ENCODE measurements at places on chromosomes 2 and 18.

DNA sequence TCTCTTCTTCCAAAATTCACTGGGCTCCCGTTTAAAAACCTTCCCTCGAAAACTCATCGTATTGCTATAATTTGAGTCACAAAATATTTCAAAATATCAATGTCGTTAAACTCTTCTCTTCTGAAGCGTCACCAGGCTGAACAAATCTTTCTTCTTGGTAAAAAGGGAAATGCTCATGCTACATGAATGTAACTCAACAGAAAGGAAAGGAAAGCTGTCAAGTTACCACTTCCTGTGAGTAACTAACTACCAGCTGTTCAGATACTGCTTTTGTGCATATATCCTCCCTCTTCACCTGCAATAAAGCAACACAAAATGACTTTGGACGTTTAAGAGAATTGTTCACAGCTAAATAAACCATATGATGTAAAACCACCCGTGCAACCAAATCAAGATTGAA is 95.4 kb downstream of the DOCK10 start:
- no peak for DNase-seq

DNA sequence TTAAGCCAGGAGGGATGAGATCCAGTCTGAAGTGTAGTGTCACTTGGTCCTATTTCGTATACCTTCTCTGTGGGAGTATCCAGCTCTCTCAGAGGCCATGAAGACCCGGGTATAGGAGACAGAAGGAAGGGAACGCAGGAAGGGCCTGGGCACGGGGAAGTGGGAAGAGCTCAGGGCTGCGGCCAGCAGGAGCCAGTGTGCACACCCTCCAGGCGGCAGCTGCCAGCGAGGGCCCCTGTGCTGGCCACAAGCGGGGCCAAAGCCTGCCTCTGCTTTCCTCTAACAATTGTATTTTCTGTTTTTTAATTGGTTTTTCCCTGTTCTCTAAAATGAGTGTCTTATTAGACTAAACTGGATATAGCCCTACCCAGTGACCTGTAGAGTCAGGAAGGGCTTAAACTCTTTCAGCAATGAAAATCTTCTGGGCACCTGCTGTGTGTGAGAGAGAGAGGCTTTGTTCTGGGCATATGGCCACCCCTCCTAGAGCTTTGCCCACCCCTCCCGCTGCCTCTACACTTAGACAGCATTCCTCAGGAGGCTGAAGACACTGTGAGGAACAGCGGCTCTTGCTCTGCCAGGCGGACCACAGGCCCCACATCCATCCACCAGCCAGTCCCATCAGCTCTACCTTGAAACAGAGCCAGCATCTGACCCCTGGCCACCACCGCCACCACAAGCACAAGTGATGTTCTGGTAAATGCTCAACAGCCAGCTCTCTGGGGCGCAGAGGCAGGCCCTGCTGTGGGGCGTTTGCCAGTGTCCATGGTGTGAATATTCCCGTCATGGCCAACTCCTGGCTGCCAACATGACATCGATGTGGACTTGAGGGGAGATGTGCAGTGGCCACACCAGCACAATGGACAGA is 9.5 kb downstream of the GPR17 start:
- no peak for DNase-seq

GRCh38 chr2:72917877-72918553 is 696 bp downstream of the EMX1 start:
- no peak for DNase-seq

DNA sequence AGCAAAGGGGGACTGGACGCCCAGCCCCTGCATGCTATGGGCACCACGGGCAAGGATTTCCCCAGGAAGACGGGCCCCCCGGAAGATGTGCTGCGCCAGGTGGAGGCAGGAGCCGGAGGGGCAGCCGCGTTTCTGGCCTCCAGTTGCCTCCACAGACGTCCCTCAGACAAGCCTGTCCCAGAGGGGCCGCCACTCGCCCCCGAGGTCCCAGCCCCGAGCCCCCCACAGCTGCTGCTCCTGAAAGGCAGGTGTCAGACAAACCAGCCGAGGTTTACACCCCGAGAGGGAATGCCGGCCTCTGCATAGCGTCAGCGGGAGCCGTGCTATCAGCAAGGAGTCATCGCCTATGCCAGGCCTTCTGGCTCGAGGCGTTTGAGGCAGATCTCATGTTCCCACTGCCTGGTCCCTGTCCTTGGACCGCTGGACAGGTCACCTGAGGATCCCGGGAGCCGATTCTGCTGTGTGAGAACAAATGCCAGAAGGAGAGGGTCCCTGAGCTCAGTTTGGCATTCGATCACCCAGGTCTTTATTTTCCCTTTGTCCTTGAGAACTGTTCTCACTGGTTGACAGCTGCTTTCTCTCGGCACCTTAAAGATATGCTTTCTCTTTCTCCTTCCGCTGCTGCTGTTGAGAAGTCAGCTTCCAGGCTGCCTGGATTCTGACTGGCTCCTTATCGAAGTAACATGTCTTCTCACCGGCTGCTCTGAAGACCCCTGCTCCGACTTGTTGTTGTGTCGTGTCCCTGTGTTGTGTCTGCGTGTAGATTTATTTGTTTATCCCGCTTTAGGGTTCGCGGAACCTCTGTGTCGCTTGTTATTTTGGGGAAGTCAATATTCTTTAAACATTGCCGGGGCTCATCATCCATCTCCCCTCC is 20.6 kb downstream of the CROCC2 start:
- no peak for DNase-seq

- no peak for DNase-seq
Measured at GRCh38 chr2:160411955-160412354, 81.7 kb downstream of the RBMS1 start.

GRCh38 chr2:65576861-65577601 is 144.6 kb upstream of the SPRED2 start:
- no peak for DNase-seq

GRCh38 chr2:85170938-85171475 is 37.8 kb downstream of the TCF7L1 start:
- DNase-seq = no peak

GRCh38 chr2:217681791-217682190 is 321.0 kb downstream of the TNS1 start:
- no peak for DNase-seq

DNA sequence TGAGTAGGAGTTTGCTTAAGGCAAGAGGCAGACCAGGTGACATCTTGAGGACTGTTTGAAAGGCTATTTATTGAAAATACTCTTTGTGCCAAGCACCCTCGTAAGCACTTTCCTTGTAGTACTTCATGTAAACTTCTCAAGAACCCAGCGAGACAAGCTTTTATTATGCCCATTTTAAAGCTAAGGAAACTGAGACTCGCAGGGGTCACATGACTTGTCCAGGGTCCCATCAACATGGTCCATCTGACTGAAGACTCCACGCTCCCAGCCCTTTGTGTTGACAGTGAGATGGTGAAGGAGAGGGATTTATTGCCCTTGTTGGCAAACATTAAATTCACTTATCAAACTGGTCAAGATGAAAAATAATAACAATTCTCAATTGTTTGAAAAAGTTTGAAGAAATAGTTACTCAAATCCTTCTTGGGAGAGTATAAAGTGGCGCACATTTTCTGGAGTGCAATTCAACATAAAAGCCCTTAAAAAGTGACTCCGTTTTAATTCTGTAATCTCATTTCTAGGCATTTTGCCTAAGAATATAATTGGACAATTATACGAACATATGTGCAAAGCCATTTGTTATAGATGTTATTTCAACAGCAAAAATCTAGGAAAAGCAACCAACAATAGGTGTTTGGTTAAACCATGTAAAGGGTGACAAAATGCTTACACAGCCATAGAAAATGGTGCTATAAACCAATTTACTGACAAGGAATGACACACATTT is 270.5 kb upstream of the NCKAP5 start:
- DNase-seq = no peak

DNA sequence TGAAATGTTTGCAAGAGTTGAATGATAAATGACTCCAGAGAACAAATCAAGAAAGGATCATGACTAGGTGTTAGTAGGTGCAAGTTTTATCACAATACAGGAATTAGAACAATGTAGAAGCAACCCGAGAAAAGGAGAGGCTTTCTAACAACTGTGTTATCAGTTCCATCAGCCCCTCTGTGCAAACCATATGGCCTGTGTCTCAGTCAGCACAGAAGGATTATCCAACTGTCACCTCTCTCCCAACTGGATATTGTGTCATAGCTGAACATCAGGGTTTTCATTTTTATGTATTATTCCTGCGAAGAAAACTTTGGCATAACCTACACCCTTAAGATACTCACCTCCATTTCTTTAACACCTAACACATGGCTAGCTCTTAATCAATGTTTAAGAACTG is 321.6 kb upstream of the RND3 start:
- no peak for DNase-seq

GRCh38 chr2:88590998-88591613 is 36.2 kb downstream of the EIF2AK3 start:
- no peak for DNase-seq

DNA sequence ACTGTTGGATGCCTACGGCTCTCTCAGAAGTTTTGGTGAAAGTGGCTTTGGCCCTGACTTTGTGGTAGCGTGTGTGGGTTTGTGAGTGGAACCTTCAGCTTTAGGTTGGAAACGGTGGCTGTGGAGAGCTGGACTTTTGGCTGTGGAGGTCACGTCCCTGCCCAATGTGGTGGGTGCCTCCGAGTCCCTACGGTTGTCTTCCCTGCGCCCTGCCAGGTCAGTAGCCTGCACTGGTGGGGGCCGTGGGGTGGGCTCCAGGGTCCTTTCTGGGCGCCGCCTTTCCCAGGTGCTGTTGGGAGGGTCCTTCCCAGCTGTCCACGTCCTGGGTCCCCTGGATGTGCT is 11.1 kb downstream of the COLEC11 start:
- no peak for DNase-seq

GRCh38 chr18:75529394-75529793 is 101.9 kb upstream of the SMIM21 start:
- DNase-seq = no peak

Data from NCI-H187 (cell line).